ENCODE measurements at places on chromosomes 6 and 20. TPM values are rescaled to one million over a fixed set of nuclear protein-coding genes. Genes with fewer than 3 reads are reported as not detected.

GRCh38 chr6:114713690-114714089, 370.9 kb upstream of the HS3ST5 start:
- DNase-seq = no peak

DNA sequence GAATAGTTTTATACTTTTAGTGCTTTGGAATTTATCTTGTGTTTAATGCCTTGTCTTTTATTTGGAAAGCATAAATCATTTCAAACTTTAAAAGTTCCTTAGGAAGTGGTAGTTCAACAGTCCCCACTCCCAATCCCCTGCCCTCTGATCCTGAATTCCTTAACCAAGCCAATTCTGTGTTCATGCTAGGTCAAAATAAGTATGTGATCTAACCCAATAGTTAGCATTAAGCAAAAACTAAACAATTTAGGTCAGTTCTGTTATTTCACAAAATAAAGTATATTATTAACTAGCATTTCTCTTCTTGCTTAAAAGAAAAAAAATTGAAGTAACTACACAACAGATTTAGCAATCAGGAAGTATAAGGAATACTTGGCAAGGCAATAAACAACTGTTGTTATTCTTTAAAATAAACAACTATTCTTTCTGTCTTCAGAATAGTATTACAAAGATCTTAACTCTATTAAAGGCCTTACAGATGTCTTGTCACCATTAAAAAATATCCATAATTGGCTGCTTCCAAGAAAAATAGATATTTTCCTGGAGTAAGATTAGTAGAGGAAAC, 37.0 kb downstream of the AKIRIN2 start:
- no peak for DNase-seq

- DNase-seq = no peak
Measured at GRCh38 chr6:144624246-144624645, 339.1 kb downstream of the UTRN start.

DNA sequence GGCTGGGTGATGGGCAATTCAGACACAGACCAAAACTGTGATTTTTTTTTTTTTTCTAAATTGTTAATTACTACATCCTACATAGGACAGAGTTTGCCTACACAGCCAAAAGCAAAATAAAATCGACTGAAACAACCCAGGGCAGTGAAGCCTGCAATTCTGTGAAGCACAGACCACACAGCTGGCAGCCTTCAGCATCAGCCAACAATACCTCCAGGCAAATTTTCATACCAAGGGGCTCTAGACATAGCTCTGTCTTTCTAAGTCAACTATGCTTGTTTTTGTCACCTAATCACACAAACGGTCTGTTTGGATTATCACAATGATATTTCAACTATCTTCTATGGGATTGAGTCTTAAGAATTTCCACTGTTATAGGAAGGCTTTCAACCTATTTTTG, 17.6 kb downstream of the RMND1 start:
- no peak for DNase-seq

GRCh38 chr6:11750682-11751081, 27.9 kb downstream of the ADTRP start:
- DNase-seq = no peak

GRCh38 chr6:3825331-3825831, 23.8 kb upstream of the FAM50B start:
- peak; percentile 69 for DNase-seq

DNA sequence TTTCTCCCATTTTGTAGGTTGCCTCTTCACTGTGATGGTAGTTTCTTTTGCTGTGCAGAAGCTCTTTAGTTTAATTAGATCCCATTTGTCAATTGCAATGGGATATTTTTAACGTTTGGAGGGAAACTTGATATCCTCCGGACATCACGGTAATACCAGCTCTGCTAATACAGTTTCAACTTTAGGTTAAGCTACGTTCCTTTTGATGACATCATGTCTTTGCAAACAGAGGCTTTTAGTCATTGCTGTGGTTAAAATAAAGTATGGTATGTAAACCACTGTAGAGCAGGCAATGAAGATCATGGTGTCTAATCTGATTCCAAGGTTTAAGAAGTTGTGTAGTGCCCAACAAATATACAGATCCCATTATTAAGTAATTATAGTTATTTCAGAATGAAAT, 168.0 kb upstream of the CHD6 start:
- DNase-seq = no peak

GRCh38 chr6:57068061-57068460, 21.6 kb downstream of the KIAA1586 start:
- DNase-seq = no peak

DNA sequence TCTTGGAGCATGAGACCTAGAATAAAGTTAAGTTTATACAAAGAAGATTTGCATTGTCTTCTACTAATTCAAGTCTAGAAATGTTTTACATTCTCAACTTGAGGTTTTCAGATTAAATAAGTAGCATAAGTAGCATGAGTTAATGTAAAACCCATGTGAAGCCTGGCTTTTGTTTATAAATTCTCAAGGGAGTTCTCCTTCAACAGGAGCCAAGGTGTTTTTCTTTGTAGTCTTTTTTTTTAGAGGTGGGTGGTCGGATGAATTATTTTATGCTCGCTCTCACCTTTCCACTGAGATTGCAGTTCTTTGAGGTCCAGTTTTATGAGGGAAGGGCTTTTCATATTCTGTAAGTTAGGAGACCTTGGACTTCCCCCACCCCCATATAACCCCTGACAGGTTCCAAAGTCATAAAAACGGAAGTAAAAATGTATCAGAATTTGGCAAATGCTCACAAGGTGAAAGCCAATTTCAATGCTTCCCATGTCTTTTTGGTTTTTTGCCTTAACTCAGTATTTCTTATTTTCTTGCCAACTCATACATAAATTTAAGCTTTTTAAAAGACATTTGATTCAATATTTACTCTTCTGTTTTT, 244.3 kb upstream of the ASCC3 start:
- DNase-seq = no peak

The PTCHD4 gene
- 2.3 TPM for total RNA-seq

The RPS10 gene
- total RNA-seq = 956 TPM

The NKAIN4 gene
- total RNA-seq = not detected

The COL9A3 gene
- 0.89 TPM for total RNA-seq

All from lower lobe of right lung (tissue), 2 donors.